ENCODE measurements at places on chromosomes 3 and 15. TPM values are rescaled to one million over a fixed set of nuclear protein-coding genes. Genes with fewer than 3 reads are reported as not detected.

DNA sequence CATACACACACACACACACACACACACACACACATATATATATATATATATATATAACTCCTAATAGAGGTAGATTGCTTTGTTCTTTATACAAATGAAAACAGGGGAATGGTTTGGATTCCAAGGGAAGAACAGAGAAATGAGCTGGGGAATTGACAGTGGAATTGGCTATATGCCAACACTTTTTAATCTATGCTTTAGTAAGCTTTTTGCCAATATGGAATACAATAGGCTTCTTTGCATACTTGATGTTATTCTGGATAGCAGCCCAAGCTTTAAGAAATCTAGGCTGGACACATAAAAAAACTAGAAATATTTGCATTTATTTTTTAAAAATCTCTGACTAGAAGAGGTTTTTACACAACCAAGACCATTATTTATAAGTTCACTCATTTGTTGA lies 334.2 kb upstream of the MDFIC2 start:
- H3K27ac ChIP-seq = no peak overlapping the region
- H3K4me3 ChIP-seq = no peak overlapping the region
- H3K4me1 ChIP-seq = no peaks in the 10 kb centered on the region
- peaks cover 2% of the 10 kb centered on the region for H3K36me3 ChIP-seq
- peaks cover 15% of the 10 kb centered on the region for H3K27me3 ChIP-seq

DNA sequence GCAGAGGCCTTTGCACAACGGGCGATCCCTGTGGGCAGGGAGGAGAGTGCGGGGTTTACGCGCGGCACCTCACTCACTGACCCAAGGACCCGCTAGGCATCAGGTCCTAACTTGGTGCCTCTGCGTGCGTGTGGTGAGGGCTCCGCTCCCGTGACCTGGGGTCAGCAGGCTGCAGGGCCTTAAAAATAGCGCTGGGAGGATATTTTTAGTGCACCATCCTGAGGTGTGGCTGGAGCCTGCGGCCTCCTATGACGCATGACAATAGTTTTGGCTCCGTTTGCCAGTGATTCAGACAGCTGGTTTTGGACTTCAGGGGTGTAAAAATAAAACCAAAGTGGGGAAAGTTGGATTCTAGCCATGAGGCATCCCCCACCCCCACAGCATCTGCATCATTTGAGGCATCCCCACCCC lies 139.0 kb downstream of the FAM43A start:
- no peak overlapping the region for H3K4me3 ChIP-seq
- no peaks in the 10 kb centered on the region for H3K4me1 ChIP-seq
- H3K27me3 ChIP-seq = no peaks in the 10 kb centered on the region
- DNase-seq = no peak
- H3K27ac ChIP-seq = no peak overlapping the region
- H3K36me3 ChIP-seq = no peaks in the 10 kb centered on the region

DNA sequence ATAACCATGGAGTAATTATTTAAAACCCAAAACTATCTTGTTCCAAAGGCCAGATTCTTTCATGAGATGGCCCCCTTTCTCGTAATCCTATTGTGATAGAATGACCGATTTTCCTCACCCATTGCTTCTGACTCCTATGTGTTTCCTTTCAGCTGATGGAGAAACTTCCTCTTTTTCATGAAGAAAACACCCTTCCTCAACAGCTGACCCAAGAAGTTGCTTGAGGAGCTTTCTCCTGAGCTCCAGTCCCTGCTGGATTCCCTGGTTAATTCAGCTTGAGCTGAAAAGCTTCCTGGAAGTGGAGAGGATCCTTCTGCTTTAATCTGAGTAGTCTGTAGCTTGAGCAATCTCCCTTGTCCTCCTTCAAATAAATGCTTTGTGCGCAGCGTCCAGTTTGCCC lies 75.0 kb downstream of the BFSP2 start:
- no peaks in the 10 kb centered on the region for H3K36me3 ChIP-seq
- DNase-seq = no peak
- H3K27me3 ChIP-seq = no peaks in the 10 kb centered on the region

DNA sequence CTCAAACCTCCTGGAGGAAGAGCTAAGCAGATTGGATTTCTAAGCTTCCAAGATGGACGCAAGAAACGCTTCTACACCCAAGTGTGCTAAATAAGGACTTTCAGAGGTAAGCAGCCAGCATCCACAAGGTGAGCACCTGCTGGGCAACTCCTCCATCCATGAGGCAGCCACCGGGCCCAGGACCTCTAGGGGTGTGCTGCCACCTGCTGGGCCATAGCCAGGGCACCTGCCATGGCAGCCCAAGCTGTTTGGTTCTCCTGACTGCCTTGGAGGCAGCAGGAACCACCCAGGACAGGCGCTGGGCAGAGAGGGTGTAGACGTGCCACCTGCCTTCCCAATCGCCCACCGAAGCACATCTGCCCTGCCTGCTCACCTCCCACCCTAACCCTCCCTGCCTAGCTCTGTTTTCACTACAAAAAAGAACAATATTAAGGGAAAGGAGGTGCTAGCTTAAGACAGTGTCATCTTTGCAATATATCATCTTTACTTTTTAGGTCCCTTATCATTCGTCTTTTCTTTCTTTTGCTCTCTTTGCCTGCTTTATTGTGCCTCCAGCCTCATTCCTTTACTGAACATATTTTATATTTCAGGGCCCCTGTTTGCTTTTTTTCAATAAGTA lies 12.9 kb downstream of the C15orf62 start:
- DNase-seq = peak; percentile 87
- peaks cover 8% of the 10 kb centered on the region for H3K36me3 ChIP-seq
- no peak overlapping the region for H3K27ac ChIP-seq
- H3K27me3 ChIP-seq = no peaks in the 10 kb centered on the region

GRCh38 chr15:77075528-77075927 lies 4.6 kb upstream of the TSPAN3 start:
- no peaks in the 10 kb centered on the region for H3K27me3 ChIP-seq
- peaks cover 9% of the 10 kb centered on the region for H3K4me1 ChIP-seq
- no peak overlapping the region for H3K4me3 ChIP-seq
- H3K36me3 ChIP-seq = no peaks in the 10 kb centered on the region
- H3K27ac ChIP-seq = no peak overlapping the region

GRCh38 chr3:154105218-154105975 lies 15.8 kb upstream of the ARHGEF26 start:
- no peaks in the 10 kb centered on the region for H3K4me1 ChIP-seq
- no peak overlapping the region for H3K4me3 ChIP-seq
- no peak overlapping the region for H3K27ac ChIP-seq
- no peak for DNase-seq

DNA sequence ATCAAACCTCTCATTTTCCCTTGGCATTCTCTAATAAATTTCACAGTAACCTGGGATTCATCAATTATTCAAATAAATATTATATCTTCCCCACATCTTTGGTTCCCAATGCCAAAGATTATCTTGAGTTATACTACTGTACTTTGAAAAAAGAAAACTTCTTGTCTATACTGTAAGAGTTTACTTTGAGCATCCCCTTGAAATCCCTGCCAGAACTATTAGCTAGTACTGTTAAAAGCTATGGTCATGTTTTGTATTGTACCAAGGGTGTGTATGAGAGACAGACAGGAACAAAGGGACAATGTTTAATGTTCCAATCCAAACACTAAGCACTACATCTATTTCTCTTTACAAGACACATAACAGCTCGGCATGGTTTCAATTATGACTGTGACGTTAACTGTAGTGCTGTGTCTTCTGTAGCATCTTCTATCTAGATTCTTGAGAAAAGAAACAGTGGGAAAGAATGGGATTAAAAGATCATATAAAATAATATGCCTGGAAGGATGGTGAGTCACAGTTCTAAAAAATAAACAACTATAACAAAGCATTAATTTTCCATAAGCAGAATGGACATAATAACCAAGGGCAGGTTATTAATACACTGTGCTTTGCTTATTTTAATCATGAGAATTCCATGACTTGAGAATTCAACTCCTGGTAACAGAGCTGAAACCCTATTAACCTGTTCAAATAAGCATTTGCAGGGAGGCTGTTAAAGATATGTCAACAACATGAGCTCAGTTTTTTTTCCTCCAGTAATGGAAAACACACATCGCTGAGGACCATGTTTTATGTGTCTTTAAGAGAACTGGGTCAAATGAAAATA lies 71.1 kb downstream of the ALDH1A2 start:
- peaks cover 23% of the 10 kb centered on the region for H3K27me3 ChIP-seq
- no peaks in the 10 kb centered on the region for H3K4me1 ChIP-seq
- no peaks in the 10 kb centered on the region for H3K36me3 ChIP-seq
- H3K4me3 ChIP-seq = no peak overlapping the region

- H3K27me3 ChIP-seq = peaks cover 12% of the 10 kb centered on the region
- no peak overlapping the region for H3K4me3 ChIP-seq
- H3K36me3 ChIP-seq = no peaks in the 10 kb centered on the region
- no peak for DNase-seq
- H3K4me1 ChIP-seq = no peaks in the 10 kb centered on the region
- no peak overlapping the region for H3K27ac ChIP-seq
Measured at GRCh38 chr3:184506561-184506991, 55.0 kb upstream of the EPHB3 start.

- no peak overlapping the region for H3K4me3 ChIP-seq
- DNase-seq = peak; percentile 86
- peak overlapping the region; percentile 20 for H3K27ac ChIP-seq
- peaks cover 19% of the 10 kb centered on the region for H3K36me3 ChIP-seq
- H3K27me3 ChIP-seq = no peaks in the 10 kb centered on the region
- peaks cover 21% of the 10 kb centered on the region for H3K4me1 ChIP-seq
Measured at GRCh38 chr3:46998121-46998851, 18.8 kb downstream of the NBEAL2 start.

GRCh38 chr15:93102211-93102610 lies 13.2 kb upstream of the RGMA start:
- H3K27ac ChIP-seq = no peak overlapping the region
- peaks cover 18% of the 10 kb centered on the region for H3K27me3 ChIP-seq
- H3K36me3 ChIP-seq = no peaks in the 10 kb centered on the region
- no peak for DNase-seq

- no peak for DNase-seq
- no peaks in the 10 kb centered on the region for H3K36me3 ChIP-seq
- H3K27me3 ChIP-seq = no peaks in the 10 kb centered on the region
- H3K4me3 ChIP-seq = no peak overlapping the region
- peaks cover 2% of the 10 kb centered on the region for H3K4me1 ChIP-seq
Measured at GRCh38 chr3:37946531-37946889, 44.1 kb upstream of the VILL start.

GRCh38 chr15:92273723-92274122 lies 120.0 kb upstream of the ST8SIA2 start:
- H3K27ac ChIP-seq = no peak overlapping the region
- H3K36me3 ChIP-seq = no peaks in the 10 kb centered on the region
- H3K4me1 ChIP-seq = no peaks in the 10 kb centered on the region

- H3K36me3 ChIP-seq = no peaks in the 10 kb centered on the region
- no peak overlapping the region for H3K4me3 ChIP-seq
- no peak for DNase-seq
- H3K27ac ChIP-seq = no peak overlapping the region
Measured at GRCh38 chr3:191269289-191270085, 59.7 kb upstream of the CCDC50 start.

DNA sequence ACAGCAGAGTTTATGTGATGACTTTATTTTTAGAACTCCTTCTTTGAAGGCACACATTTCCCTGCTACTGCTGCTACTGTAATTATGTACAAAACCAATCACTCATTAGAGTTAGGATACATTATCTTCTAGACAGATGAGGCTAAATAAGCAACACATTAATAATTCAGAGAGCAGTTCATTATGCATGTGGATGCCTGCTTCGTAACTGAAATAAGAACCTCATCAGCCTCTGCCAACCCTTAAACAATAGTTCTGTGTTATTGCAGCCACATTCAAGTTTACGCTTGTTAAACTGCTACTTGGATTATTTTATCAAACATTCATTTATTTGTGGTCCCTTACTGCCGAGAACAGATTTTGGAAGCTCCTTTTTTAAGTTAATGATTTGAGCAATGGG lies 52.5 kb upstream of the C15orf61 start:
- H3K36me3 ChIP-seq = no peaks in the 10 kb centered on the region
- no peak for DNase-seq
- no peaks in the 10 kb centered on the region for H3K4me1 ChIP-seq
- H3K27ac ChIP-seq = no peak overlapping the region
- no peaks in the 10 kb centered on the region for H3K27me3 ChIP-seq

GRCh38 chr3:123313889-123314288 lies 112.1 kb downstream of the SEC22A start:
- no peaks in the 10 kb centered on the region for H3K4me1 ChIP-seq
- no peaks in the 10 kb centered on the region for H3K36me3 ChIP-seq
- H3K27me3 ChIP-seq = peaks cover 4% of the 10 kb centered on the region
- H3K4me3 ChIP-seq = no peak overlapping the region
- no peak overlapping the region for H3K27ac ChIP-seq

DNA sequence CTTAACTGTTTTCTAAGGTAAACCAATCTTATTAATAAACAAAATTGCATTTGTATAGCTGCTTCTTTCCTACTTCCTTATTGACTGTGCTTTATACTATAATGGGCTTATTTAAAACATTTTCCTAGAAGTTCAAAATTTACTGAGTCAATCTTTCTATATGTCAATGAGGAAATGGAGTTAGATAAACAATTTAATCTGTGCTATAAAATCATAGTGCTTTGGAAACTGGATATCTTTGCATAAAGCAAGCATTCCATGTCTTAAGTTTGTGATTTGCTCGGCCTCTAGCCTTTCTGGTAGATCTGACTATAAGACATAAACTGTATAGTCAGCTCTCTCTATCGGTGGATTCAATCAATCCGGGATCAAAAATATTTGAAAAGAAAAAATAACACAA lies 99.6 kb downstream of the NEDD4 start:
- no peak overlapping the region for H3K4me3 ChIP-seq
- peaks cover 12% of the 10 kb centered on the region for H3K4me1 ChIP-seq
- H3K27ac ChIP-seq = no peak overlapping the region
- H3K36me3 ChIP-seq = no peaks in the 10 kb centered on the region

GRCh38 chr3:157064402-157064801 lies 95.5 kb downstream of the CCNL1 start:
- peaks cover 26% of the 10 kb centered on the region for H3K4me1 ChIP-seq
- H3K36me3 ChIP-seq = no peaks in the 10 kb centered on the region
- no peak for DNase-seq
- no peak overlapping the region for H3K4me3 ChIP-seq

DNA sequence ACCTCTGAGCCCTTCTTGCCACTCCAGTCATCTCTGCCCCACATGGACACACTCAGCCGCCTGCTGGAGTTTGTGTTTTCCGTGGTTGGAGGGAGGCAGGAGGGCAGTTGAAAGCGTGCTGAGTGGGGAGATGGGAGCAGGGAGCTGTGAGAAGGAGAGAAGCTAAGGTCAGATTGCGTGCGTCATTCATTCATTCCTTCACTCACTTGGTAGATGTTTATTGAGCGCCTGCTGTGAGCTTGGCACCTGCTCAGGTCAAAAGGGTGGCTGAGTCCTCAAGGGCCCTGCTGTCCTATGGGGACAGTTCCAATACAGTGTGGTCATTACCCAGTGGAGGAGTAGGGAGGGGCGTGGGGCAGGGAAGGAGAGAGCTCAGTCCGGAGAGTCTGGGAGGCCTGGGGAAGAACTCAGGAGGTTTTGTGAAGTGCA lies 23.5 kb downstream of the LIMD1 start:
- peaks cover 23% of the 10 kb centered on the region for H3K36me3 ChIP-seq
- no peak overlapping the region for H3K4me3 ChIP-seq
- no peaks in the 10 kb centered on the region for H3K27me3 ChIP-seq
- peaks cover 3% of the 10 kb centered on the region for H3K4me1 ChIP-seq
- DNase-seq = no peak
- H3K27ac ChIP-seq = no peak overlapping the region

Gene PLCB2
- 58.8 TPM for total RNA-seq

Gene QTRT2
- total RNA-seq = 31.6 TPM

Gene FBXW12
- not detected for total RNA-seq

Gene TTLL13
- 1.1 TPM for total RNA-seq

Gene CHRD
- total RNA-seq = not detected

Data from activated CD8-positive, alpha-beta T cell treated with anti-CD3 and anti-CD28 coated beads for 36 hours (primary cell).